ENCODE measurements at places on chromosomes 13 and 19.

DNA sequence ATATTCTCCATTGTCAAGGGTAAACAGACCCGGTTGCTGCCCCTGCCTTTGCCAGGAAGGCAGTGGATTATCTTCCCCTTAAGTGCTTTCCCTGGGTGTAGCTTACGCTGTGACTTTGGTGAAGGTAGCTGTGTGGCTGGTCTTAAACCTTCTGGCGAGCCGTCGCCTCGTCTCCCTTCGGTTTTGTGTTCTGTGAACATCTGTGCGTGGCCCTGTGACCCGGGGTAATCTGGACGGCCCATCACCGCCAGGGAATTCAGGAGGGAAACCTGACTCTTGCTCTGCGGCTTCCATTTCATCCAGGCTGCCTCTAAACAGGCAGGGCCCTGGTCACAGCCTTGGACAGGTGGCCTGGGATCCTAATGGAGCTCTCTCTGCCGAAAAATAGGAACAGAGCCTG lies 78.7 kb downstream of the SHISA2 start:
- DNase-seq = no peak

GRCh38 chr13:20798027-20798426 lies 24.3 kb upstream of the EEF1AKMT1 start:
- DNase-seq = no peak

- no peak for DNase-seq
These were observed 136.1 kb downstream of the ZDHHC20 start for GRCh38 chr13:21322988-21323387.

- no peak for DNase-seq
These were observed 814.4 kb downstream of the EFNB2 start for GRCh38 chr13:105721016-105721415.

GRCh38 chr13:60328073-60328472 lies 68.9 kb upstream of the TDRD3 start:
- no peak for DNase-seq

DNA sequence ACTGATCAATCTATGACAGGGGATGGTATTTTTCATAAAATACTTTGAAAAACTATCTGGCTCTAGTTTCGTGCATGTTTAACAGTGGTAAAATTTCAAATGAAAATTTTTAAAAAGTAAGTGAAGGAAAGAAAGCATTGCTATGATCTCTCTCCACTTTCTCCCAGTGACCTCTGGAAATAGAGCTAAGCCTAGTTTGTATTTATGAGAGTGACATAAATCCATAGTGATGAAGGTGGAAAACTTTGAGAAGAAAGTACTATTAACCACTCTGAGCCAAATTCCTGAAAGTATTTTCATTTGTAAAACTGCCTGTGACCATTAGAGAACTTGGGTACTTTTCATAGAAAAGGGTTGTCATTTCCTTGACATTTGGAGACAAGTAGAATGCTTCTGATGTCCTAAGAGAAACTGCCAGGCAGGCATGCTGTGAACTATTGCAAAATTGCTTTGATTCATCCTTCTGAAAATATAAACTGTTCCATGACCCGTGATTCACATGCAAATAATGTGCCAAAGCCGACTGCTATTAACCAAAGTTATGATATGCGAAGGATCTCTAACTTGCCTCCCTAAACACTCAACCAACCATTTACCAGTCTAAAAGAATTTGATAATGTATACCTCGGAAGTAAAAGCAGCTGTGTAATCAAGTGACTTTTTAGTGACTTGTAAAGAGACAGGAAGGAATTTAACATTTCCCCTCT lies 133.2 kb downstream of the VWA8 start:
- no peak for DNase-seq

DNA sequence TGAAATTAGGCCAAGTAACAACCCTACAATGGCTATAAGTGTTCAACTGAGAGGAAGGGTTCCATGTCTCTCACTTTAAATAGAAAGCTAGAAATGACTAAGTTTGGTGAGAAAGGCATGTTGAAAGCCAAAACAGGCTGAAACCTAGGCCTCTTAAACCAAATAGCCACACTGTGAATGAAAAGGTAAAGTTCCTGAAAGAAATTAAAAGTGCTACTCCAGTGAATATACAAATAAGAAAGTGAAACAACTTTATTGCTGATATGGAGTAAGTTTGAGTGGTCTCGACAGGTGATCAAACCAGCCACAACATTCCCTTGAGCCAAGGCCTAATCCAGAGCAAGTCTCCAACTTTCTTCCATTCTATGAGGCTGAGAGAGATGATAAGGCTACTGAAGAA lies 209.6 kb downstream of the KLF12 start:
- no peak for DNase-seq

DNA sequence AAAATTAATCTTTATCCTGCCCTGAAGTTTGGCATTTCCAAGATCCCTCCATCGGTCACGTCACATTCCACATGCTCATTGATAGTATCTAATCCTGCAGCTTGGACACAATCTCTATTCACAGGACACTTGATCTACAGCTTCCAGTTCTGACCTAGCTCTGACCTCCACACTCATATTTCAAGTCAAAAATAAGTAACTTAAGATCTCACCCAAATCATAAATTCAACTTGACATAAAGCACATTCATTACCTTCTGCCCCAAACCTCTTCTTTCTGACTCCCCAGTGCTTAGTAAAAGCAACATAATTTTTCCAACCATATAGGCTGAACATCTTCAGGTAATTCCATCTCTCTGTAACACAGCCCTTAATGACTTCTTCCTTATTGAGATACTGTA lies 880.2 kb downstream of the PCDH9 start:
- DNase-seq = no peak

DNA sequence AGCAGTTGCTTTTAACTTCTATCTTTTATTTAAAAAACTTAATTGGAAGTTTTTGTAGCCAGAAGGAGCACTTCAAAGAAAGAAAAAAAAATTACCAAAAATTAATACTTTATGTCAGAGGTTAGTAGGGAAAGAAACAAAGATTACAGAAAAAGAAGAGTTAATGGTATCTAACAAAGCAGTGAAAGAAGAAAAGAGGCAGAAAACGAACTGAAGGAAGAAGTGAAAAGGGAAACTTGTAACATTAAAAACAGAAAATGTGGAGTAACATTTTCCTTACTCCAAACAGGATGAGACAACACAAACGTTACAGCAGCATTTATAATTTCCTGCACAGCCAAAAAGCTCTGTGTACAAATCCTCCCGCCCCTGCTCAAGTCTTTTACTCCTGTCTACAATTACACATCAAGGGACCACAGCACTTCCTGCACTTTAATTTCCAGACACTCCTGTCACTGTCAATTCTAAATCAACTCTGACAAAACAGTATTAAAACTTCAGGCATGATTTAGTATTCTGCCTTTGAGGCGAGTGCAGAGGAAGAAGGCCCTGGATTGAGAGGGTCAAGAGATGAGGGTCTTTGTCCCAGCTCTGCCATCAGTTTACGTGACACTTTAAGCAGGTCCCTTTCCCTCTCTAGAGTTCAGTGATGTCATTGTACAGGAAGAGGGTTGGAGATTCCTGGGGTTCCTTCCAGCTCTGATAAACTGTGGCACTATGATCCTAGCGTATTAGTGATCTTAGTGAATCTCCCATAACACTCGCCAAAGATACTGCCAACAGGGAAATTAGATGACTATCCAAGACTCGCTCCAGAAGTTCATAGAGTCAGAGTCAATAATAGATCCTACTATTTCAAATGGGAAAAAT lies 53.2 kb upstream of the LSM14A start:
- DNase-seq = no peak

GRCh38 chr13:59483501-59484145 lies 680.1 kb downstream of the DIAPH3 start:
- no peak for DNase-seq

DNA sequence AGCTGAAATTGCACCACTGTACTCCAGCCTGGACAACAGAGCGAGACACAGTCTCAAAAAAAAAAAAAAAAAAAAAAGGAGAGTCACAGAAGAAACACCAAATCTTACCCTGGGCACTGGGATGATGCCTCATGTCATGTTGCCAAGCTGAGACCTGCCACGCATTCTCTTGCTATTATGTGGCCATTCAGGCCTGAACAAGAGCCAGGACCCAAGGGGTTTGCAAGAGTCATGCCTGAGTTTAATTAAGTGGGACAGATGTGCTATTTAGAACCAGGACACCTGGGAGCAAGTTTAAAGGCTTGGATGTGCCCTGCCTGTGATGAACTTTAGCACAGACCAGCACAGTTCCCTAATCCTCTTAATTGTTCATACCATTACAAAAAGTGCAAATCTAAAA lies 9.8 kb downstream of the PNMA8A start:
- DNase-seq = no peak

- no peak for DNase-seq
These were observed 17.4 kb upstream of the C13orf46 start for GRCh38 chr13:113991191-113991669.

DNA sequence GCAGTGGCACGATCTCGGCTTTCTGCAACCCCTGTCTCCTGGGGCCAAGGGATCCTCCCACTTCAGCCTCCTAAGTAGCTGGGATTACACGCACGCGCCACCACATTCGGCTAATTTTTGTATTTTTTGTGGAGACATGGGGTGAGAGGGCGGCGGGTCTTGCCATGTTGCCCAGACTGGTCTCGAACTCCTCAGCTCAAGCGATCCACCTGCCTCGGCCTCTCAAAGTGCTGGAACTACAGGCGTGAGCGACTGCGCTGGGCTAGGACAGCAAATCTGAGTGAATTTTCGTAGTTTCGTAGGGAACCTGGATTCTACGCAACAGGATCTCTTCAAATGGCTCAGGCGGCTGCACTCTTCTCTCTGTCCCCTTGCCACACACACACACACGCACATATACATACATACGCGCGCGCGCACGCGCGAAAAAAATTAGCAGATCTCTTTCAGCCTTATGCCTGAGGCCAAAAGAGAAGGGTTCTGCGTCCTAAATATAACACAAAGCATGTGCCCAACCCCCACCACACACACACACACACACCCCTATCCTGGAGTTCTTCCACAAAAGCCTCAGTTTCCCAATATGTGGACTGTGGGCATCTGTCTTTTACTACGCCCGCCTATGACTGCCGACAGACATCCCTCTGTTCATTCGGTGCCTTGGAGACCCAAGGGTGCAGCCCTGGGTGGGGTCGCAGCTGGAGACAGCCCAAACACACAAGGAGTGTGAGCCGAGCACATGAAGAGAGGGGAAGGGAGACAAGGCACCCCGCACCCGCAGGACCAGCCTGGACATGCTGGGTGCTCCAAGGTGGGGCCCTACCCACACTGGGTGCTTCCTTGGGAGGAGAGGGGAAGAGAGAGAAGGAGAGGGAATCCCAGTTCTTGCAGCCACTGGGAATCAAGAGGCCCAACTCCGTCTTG lies 616 bp downstream of the PINLYP start:
- no peak for DNase-seq

- DNase-seq = peak; percentile 94
These were observed 1.5 kb upstream of the GADD45B start for GRCh38 chr19:2474232-2475017.

- DNase-seq = no peak
These were observed 1116.2 kb downstream of the DIAPH3 start for GRCh38 chr13:59047546-59047945.

DNA sequence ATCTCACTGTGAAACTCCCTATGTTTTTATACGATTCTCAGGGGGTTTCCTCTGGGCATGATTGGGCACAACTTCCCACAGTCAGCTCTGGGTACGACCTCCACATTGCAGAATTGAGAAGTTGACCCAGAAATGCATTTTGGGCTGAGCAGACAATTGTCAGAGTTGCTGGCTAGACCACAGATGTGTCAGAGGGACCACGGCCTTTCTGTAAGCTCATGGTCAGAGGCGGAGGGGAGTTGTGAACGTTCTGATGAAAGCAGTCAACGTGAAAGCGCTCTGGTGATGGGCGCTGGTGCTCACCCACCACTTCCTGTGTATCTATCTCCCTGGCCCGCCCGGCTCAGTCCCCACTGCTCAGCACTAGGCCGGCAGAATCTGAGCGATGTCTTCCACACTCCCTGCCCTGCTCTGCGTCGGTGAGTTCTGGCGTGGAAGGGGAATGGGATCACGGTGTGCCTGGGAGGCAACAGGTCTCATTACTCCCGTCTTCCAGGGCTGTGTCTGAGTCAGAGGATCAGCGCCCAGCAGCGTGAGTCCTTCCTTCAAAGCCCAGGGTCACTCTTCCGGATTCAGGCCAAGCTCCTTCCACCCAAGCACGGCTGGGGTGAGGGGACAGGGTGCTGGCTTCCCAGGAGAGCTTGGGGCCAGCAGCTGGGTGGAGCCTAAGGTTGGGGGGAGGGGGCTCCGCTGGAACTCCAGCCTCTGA lies at the start of gene NCR1:
Gene NCR1, plus strand, starts transcription at position 346 of the 709 bp plus-strand sequence. Its CDS starts 40 bp downstream, at position 386.
- no peak for DNase-seq

GRCh38 chr19:5489551-5489950 lies 34.3 kb downstream of the ZNRF4 start:
- no peak for DNase-seq

DNA sequence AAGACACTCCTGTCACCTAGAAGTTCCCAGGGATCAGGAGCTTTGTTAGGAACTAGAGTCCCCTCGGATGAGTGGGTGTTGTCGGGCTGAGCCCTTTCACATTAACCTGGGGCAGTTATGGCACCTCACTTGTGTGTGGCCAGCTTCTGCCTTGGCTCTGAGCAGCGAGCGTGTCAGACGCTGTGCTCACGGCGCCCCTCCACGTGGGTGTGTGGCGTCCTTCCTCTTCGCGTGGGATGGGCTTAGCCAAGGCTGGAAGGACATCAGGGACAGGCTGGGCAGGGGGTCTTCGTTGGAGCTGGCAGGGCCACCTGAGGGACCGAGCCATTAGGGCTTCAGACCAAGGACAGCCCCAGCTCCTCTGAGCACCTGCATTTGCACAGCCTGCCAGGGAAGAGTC lies 23.4 kb downstream of the DOT1L start:
- no peak for DNase-seq

DNA sequence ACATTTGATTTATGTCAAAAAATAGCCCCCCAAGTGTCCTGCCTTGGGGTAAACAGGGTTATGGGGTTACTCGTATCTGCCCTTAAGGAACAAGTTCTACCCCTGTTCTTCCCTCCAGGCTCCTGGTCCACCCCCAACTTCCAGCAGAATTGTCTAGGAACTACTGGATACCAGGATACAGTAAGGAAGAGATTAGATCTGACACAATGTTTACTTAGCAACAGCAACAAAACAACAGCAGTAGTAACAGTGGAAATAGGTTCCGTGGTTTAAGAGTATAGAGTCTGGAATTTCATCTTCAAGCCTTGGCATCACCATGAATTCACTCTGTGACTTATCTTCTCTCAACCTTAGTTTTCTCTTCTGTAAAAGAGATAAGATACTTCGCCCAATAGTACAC lies 1.7 kb upstream of the FAM98C start:
- no peak for DNase-seq

DNA sequence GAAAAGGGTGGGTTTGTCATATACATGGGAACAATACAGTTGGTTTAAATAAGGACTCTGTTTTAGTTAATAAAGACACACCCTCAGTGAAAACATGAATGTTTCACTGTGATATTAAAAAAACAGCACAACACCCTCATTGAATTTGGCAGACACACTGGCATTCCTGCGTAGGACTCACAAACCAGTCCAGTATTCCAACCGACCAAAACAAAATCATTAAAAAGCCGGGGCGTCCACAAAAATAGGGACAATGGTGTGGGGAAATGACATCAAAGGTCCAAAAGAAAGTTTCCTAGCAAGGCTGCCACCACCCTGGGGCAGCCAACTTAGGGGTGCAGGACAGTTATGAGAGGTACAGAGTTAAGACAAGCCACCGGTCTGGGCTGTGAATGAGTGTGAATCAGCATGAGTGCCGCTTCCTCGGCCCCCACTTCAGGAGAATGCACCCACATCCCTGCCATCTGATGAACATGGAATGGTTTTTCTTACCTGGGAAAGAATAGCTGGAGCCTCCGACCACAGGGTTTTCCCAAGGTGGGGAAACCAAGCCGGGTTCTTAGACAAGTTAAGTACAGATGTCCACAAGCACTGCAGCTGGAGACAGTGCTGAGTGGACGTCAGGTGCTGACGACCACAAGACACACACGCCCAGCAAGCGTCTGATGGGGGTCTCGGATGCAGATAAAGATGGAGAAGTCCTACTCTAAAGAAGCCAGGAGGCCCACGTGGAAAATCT lies 73.3 kb downstream of the KLF2 start:
- no peak for DNase-seq

Measured in T-helper 2 cell treated with Interferon-gamma antibody and Interleukin-4, amounts not matched to agents 5 μg/mL and 100 μg/mL, for 36 hours (primary cell).